Activated B cell treated with CpG ODN at 0.5 μM for 24 hours (primary cell): ENCODE measurements at places on chromosomes 12 and 14. TPM values are rescaled to one million over a fixed set of nuclear protein-coding genes. Genes with fewer than 3 reads are reported as not detected.

The FLRT2 gene
- total RNA-seq, result not detected in 2 replicates

The GCH1 gene
- total RNA-seq, result 15.5 and 17.2 TPM in 2 replicates

- no peak for DNase-seq
Measured at GRCh38 chr12:29050503-29050902, 98.6 kb upstream of the FAR2 start.

GRCh38 chr14:83874662-83875061 lies 1655.3 kb upstream of the FLRT2 start:
- DNase-seq, result no peak
